ENCODE measurements at places on chromosomes 13 and 19.

GRCh38 chr19:5955636-5955935 lies 22.4 kb downstream of the RANBP3 start:
- no peak for DNase-seq

DNA sequence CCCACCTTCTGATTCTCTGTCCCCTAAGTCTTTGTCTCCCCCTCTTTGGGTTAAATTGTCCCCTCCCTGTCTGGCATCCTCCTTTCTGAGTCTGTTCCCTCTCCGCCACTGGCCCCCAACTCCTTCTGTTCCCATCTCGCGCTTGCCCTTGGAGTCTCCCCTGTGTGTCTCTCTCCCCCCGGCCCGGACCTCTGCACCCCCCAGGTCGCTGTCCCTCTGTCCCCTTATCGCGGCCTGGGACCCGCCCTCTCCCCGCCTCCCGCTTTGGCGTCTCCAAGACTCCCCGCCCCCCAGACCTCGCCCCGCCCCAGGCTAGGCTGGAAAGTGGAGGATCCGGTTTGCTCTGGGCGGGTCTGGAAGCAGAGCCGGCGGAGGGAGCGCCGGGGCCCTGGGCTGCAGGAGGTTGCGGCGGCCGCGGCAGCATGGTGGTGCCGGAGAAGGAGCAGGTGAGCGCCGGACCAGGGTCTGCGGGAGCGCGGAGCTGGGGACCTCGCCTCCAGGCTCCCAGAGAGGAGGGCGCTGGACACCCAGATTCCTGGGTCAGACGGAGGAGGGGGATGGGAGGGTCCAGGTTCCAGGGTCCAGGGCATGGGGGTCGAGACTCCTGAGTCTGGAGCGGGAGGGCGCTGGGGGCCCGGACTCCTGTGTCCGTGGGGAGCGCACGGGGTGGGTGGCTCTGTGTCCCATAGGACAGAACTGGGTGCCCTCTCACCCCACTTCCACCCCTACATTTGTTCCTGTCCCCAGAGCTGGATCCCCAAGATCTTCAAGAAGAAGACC lies at the start of gene TRPM4:
Gene TRPM4, plus strand, starts transcription at position 348 of the 780 bp plus-strand sequence. Its CDS starts 75 bp downstream, at position 423.
- DNase-seq, result peak; percentile 97

DNA sequence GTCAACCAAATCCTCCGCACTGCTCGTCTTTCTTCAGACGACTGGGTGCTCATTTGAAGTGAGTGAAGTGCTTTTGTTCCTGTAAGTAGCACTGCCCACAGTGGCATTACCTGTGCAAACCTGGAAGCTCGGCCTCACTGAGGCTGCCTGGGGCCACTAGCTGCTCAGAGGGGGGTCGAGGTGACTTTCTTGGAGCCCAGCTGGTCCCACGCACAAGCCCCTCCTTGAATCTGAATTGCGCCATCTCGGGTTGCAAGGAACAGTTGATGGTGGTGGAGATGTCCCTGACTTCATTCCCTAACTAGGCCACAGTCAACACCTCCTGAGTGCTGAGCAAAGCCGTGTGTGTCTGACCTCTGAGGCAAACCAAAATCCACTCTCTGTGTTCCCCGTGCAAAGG lies 79.3 kb upstream of the GPR183 start:
- DNase-seq, result no peak

DNA sequence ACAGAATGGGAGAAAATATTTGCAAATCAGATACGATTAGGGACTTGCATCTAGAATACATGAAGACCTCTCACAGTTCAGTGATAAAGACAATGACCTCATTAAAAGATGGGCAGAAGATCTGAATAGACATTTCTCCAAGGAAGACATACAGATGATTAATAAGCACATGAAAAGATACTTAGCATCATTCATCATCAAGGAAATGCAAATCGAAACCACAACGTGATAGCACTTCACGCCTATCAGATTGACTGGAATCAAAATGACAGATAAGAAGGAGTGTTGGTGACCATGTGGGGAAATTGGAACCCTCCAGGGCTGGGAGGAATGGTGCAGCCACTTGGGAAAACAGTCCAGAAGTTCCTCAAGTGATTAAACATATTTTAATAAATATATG lies 25.8 kb downstream of the CFAP97D2 start:
- no peak for DNase-seq

DNA sequence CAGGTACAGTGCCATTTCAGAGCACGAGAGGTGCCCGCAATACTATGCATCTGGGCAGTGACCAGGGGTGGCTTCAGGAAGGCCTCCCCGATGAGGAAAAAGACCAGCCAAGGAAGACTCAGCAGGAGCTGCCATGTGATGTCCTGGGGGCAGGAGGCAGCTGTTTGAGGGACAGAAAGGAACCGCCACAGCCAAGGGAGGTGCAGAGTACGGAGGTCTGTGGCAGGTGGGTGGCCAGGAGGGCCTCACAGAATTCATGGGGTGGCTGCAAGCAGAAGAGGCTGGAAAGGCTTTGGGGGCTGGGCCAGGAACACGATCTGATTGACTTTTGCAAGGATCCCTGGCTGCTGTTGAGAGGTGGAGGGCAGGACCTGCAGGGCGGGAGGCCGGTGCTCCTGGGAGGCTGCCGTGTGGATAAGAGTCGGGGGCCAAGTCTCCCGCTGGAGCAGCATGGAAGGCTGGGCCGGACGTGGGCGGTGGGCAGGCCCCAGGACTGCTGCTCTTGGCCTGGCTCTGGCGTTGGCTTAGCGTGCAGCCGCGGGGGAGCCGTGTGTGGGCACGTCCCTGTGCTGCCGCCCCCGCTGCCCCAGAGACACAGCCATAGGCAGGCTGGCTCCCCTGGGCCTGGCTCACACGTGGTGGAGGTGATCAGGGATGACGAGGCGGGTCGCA lies 29.1 kb downstream of the CEBPA start:
- peak; percentile 27 for DNase-seq

- no peak for DNase-seq
Observed at GRCh38 chr13:110713642-110713952, at the start of gene ING1. ING1 (plus strand) TSS chr13:110713700; CDS start chr13:110714150, 450 bp downstream.

- DNase-seq, result no peak
Observed at GRCh38 chr13:85068231-85068630, 731.0 kb downstream of the SLITRK6 start.

- DNase-seq, result peak; percentile 30
Observed at GRCh38 chr13:24670961-24671381, 9.2 kb upstream of the ATP12A start.

DNA sequence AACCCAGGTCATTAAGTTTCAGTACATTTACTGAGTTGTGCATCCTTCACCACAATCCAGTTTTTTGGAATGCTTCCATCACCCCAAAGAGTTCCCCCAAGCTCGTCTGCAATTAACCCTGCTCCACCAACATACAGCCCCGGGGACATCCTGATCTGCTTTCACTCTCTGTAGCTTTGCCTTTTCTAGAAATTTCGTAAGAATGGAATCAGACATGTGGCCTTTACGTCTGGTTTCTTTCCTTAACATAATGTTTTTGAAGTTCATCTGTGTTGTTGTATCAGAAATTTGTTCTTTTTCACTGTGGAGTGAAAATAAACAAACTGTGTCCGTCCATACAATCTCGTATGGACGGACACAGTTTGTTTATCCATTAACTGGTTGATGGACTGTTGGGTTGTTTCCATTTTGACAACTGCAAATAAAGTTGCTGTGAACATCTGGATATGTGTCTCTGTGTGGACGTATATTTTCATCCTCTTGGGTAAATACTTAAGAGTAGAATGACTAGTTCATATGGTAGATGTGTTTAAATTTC lies 2.9 kb downstream of the KLHL26 start:
- DNase-seq, result no peak

DNA sequence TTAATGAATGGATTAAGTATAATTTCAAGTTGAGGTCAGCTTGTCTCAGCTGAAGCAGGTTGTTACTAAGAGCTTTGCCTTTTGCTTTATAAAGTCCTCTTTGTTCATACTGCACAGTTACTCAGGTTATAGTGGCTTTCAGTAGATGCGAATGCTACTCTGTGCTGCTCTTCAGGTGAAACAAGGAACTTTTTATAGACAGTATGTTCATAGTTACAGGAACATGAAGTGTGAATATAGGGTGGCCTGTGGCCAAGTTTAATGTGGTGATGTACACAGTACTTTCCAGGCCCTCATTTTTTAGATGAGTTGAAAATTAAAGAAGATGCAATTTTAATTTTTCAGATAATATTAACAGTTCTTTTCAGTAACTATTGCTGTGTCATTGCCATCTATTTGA lies 20.8 kb downstream of the SUGT1 start:
- DNase-seq, result no peak

DNA sequence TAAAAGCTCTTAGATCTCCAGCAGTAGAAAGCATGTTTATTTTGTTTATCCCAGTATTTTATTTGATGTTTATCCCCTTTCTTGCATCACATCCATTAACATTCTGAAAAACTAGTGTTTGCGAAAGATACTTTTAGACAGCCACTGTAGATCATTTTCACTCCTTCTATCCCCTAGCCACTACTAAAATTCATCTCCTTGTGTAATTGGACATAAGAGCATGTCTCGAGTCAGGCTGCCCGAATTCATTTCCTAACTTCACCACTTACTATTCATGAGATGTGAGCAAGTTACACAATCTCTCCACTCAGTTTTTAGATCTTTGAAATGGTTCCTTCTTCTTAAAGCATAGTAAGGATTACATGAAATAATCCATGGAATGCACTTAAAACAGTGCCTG lies 514.0 kb downstream of the KLF5 start:
- DNase-seq, result no peak

DNA sequence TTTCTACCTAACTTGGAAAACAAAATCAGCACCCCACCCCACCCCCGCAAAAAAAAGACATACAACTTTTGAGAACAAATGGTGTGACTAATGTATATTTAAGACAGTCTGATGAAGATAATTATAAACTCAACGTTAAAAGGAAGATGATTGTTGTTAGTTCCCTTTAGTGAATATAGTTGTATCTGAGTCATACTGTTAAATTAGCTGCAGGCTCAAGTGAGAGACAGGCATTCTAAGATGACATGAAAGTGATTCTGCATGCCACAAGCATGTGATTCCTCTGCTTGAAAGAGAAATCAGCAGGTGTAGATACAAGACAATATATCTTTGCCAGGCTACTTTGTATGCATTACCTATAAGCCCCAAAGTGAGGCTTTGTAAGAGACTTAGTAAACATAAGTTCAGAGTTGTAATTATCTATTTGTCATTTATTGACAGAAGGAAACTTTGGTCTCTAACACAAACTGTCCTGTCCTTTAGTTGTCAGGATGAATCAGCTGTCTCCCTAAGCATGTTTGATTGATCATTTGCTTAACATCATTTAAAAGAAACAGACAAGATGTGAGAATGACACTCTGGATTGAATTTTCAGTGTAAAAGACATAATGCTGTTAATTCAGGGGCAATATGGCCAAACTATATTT lies 319.4 kb upstream of the HTR2A start:
- no peak for DNase-seq

DNA sequence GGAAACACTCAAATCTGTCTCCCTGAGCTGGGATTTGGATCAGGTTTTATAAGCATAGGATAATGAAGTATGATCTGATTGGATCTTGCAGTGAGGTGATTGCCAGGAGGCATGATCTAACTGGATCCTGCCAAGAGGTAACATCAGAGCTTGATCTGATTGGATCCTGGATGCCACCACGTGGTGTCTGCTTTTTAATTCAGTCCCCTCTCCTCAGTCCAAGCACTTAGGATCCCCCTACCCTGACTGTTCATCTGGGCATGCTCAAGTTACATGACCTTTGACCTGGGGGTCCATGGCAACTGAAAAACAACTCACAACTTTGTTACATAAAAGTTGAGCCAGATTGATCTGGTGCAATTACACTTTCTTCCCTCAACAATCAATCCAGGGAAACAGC lies 47.5 kb upstream of the LSM14A start:
- DNase-seq, result peak; percentile 67

DNA sequence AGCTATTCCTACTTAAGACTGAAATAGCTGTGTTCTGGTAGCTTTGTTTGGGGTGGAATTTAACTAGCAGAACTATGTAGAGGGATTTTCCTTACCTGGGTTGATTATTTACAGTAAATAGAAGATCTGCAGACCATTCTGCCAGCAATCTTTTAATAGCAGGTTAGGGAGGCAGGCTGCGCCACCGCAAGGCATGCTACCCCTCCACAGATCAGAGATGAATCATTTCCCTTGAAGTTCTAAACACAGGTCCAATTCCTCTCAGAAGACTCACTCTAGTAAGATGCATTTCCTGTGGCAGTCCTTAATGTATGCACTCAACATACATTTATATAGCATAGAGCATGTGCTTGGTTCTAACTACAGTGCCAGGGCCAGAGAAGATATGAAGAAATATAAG lies 109.0 kb downstream of the TNFRSF19 start:
- no peak for DNase-seq
